Aortic smooth muscle cell (primary cell): ENCODE measurements at places on chromosomes 12 and 14. TPM values are rescaled to one million over a fixed set of nuclear protein-coding genes. Genes with fewer than 3 reads are reported as not detected.

The ZDHHC22 gene
- total RNA-seq: not detected in 2 replicates

The SDSL gene
- 17.0 and 23.6 TPM in 2 replicates for total RNA-seq

The SSTR1 gene
- 0.66 and 1.1 TPM in 2 replicates for total RNA-seq

The ITGA5 gene
- total RNA-seq: 213 and 260 TPM in 2 replicates

The E2F7 gene
- 8.2 and 15.9 TPM in 2 replicates for total RNA-seq

The CLEC9A gene
- total RNA-seq: not detected in 2 replicates

The TMEM229B gene
- total RNA-seq: 1.1 and 1.2 TPM in 2 replicates

The ZC3H10 gene
- 6.8 and 7.9 TPM in 2 replicates for total RNA-seq
